NB4 (cell line): ENCODE measurements at places on chromosomes 4 and X.

DNA sequence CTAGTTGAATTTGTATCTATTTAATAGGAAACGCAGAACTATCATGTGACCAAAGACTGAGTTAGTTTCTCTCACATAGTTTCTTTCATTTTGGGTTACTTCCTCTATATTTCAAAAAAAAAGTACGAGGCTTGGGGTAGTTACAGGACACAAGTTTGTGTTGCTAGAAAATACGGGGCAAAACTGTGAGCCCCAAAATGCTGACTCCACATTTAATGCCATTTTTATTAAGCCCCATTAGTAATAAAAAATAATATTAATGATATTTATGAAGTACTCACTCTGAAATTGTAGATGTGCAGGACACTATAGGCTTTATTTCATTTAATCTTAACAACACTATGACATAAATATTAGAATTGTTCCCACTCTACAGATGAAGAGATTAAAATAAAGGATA, 268.6 kb downstream of the DTHD1 start:
- DNase-seq = no peak

- no peak for DNase-seq
Observed at GRCh38 chr4:147865926-147866325, 134.0 kb downstream of the ARHGAP10 start.

GRCh38 chr4:72974694-72975487, 94.6 kb downstream of the COX18 start:
- peak; percentile 2 for DNase-seq

- DNase-seq = no peak
Observed at GRCh38 chr4:188117631-188118324, 8.4 kb upstream of the TRIML2 start.

DNA sequence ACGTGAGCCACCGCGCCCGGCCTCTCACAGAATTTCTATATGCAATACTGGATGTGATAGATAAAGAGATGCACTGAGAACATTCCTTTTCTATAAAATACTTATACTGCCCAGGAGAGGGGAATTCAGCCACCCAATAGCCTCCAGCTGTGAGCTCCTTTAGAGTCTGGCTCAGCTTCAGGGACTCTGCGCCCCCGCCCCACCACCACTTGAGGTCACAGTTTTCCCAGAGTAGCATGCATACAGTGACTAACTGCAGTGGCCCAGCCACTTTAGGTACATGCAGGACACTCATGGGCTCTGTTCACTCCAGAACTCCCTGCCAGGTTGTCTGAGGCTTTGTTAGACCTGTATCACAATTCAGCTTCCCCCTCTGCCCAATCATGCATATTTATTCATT, 144.4 kb upstream of the TET2 start:
- no peak for DNase-seq

DNA sequence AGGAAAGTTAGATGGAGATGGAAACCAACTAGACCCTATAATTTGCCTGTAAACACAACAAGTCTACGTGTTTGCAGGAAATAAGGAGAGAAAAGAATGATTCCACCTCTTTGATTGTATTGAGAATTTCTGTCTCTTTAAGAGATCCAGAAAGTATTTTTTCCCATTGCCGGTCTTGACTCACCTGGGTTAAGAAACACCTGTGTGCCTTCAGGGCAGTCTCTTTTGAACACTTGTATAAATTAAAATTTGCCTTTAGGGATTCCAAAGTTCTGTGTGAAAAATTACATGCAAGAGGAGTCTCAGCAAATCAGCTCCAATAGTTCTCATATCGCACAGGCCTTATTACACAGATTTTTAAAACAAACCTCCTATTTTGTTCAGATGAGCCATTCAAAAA, 46.0 kb upstream of the SMAD1 start:
- no peak for DNase-seq

DNA sequence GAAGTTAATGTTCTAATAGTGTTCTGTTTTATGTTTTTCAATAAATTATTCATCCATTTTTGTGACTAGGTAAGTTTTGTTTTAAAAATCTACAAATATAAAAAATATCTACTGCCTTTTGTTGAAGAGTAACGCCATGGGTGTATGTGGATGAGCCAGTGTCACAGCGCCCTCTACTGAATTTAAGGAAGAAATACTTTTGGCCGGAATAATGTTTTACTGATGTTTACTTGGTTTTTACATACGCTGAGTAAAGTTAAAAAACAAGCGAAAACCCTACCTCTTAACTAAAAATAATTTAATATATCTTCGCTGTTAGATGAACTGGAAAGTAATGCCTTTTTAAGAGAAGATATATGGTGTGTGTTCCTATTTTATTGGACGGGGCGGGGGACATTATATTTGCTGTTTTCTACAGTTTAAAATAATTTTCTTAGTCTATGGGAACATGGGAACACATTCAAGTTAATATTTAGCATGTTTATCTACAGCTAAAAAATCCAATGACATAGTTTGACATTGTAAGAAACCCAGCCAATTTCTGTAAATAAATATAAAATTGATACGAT, 86.1 kb downstream of the CPE start:
- peak; percentile 52 for DNase-seq
